ENCODE measurements at places on chromosomes 3 and 15. TPM values are rescaled to one million over a fixed set of nuclear protein-coding genes. Genes with fewer than 3 reads are reported as not detected.

MESP2 gene
- not detected for total RNA-seq

NOX5 gene
- under 0.01 TPM for total RNA-seq

TMOD2 gene
- total RNA-seq: 22.3 TPM

TUSC7 gene
- total RNA-seq: not detected

PLD1 gene
- total RNA-seq: 88.7 TPM

FHIT gene
- 0.56 TPM for total RNA-seq

GPR149 gene
- total RNA-seq: not detected

ST3GAL6 gene
- 30.1 TPM for total RNA-seq

PLA2G4F gene
- not detected for total RNA-seq

STARD5 gene
- 2.1 TPM for total RNA-seq

MAGI1 gene
- 106 TPM for total RNA-seq

TRH gene
- not detected for total RNA-seq

HHATL gene
- not detected for total RNA-seq

Measured in dermis blood vessel endothelial cell (primary cell).